ENCODE measurements at places on chromosomes 7 and 10. TPM values are rescaled to one million over a fixed set of nuclear protein-coding genes. Genes with fewer than 3 reads are reported as not detected.

KIAA1217 gene
- total RNA-seq: 4.9 TPM

DNA sequence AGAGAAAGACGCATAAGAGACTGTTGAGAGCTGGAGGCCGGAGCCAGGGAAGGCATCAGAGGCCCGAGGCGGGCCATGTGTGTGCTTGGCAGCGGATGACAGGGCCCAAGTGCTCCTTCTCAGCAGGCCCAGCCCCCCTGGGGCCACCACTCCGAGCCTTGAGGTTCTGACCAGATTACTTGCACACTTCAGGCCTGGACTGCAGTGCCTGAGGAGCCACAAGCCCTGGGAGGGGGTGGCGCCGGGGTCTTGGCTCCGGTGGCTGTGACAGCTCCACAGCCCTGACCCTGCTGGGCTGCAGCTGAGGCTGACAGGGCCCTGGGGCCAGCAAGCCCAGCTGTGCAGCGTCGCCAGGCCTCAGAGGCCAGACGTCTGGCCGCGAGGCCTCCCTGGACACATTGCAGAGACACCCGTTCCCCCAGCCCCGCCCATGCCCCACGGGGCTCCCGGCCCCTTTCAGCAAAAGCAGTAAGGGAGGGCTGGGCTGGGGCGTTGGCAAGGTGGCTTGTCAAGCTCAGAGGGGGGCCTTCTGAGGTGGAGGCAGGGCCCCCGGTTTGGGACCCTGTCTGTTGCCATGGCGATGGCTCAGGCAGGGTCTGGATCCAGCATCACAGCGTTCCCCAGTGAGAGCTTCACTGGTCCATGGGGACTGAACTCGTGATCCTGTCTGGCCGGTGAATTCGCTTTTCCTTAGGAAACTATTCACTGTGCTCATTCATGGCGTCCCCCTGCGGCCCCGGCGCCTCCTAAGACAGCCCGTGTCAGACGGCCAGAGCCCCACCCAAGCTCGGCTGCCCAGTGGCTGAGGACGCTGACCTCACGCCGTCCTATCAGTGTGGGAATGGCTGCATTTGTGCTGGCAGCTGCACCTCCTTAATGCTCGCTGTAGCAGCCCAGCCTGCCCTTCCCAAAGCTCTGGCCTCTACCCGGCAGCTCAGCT is 5.7 kb downstream of the ELN start:
- no peak for DNase-seq

MYL7 gene
- total RNA-seq: not detected

ZNF365 gene
- total RNA-seq: 1.3 TPM

- DNase-seq: peak; percentile 53
These were observed 19.5 kb upstream of the ITPRID1 start for GRCh38 chr7:31494421-31494820.

DNA sequence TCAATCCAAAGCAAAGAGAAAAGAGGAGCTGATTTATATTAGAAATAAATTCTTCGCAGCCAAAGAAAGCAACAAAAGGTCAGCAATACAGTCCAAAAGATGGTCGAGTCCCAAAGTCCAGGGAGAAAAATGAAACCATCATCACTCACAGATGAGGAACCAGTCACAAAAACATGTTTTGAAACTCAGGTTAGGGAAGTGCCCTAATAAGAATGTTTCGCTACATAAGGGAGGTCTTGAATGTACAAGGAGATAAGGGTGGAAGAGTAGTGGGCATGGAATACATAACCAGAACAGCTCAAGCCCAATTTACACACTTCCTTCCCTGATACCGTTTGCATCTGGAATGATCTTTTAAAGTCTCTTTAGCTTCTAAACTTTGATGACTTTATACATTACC is 53.6 kb downstream of the VPS41 start:
- DNase-seq: no peak

- DNase-seq: no peak
These were observed 97.7 kb downstream of the ALOX5 start for GRCh38 chr10:45471531-45472310.

All from bronchial epithelial cell (primary cell).